Pulmonary artery endothelial cell (primary cell): ENCODE measurements at places on chromosomes 1 and 21.

- DNase-seq: no peak
Observed at GRCh38 chr1:51517361-51518032, 1.6 kb downstream of the EPS15 start.

DNA sequence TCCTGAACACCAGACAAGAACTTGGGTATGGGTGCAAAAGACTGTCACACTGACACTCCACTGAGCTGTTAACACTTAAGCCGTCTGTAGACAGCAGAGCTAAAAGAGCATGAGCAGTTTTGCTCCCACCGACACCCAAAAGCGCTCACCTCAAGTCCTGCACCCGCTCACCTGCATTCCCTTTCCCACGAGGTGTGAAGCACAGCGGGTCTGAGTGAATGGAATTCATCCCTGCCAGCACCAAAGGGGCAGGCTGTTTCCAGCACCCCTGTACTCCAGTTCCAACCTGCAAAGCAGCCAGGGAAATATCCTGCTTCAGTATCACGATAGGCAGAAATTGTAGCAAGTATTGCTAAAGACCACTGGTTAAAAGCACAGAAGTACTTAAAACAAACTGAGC, 28.8 kb downstream of the KRTAP21-3 start:
- no peak for DNase-seq

GRCh38 chr1:87435484-87435883, 106.8 kb downstream of the LMO4 start:
- DNase-seq: no peak

- no peak for DNase-seq
Observed at GRCh38 chr21:42650441-42651421, 2.7 kb upstream of the PDE9A start.

DNA sequence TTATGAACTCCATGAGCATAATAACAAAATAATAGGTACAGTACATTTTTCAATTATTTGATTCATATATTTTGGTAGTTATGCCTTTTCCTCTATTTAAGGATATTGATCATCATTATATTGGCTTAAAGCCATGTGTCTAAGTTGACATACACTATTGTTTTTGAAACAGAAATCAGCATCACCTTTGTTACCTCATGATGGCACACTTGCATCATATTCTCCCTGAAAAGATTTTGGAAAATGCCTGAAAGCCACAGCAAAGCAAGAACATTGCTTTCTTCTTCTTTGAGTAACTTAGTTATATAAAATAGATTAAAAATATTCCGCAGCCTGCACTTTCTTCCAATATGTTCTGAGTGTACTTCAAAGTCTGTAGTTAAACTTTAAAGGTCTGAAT, 33.3 kb downstream of the TMPRSS15 start:
- DNase-seq: no peak

GRCh38 chr1:31957701-31958674, 19.8 kb upstream of the PTP4A2 start:
- DNase-seq: no peak

DNA sequence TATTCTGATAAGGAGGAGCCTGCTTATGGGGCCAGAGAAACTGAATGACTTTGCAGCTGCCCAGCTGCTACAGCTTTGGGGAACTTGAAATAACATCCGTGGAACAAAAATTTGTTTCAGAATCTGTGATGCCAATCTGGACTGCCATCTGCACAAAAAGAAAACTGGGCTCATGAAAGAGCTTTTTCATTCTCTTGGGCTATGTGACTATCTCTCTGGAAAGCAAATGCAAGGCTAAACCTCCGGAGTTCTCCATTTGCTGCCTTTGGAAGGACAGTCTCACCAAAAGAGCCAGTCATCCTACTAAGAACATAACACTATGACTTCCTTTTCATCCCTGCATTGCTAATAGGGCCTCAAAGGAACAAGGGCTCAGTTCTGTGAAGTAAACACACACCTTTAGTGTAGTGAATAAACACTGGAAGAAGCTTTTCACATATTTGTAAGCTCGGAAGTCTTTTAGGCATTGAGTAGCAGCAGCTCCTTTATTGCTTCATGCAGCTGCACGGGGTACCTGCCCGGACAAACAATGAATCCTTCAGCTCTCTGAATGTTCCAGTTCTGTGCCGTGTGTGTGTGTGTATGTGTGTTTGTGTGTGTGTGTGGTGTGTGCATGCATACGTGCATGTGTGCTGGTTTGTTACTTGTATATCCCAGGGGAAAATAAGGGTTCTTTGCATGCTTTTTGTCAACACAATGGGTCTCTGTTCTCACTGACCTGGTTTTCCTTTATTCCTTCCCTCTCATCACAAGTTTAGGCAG, 255.5 kb upstream of the SGIP1 start:
- no peak for DNase-seq

DNA sequence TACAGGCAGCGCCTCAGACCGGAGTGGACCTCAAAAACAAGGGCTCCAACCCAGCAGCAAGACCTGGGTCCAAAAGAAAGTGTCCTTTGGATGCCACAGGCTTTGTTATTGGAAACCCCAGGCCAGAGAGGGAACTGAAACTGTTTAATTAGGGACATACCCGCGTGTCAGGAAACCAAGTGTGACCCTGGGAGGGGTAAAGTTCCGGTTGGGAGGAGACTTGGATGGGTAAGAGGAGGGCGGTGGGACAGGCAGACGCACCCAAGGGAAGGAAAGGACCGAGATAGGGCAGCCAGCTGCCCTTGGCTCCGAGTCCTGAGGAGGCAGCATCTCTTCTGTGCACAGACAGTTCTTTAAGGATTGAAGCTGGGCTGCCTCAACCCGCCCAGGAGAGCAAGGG, 71.4 kb downstream of the CDC7 start:
- no peak for DNase-seq

- DNase-seq: no peak
Observed at GRCh38 chr1:211559222-211560010, 19.5 kb downstream of the SLC30A1 start.

- no peak for DNase-seq
Observed at GRCh38 chr1:210081494-210081893, 143.5 kb downstream of the SYT14 start.

DNA sequence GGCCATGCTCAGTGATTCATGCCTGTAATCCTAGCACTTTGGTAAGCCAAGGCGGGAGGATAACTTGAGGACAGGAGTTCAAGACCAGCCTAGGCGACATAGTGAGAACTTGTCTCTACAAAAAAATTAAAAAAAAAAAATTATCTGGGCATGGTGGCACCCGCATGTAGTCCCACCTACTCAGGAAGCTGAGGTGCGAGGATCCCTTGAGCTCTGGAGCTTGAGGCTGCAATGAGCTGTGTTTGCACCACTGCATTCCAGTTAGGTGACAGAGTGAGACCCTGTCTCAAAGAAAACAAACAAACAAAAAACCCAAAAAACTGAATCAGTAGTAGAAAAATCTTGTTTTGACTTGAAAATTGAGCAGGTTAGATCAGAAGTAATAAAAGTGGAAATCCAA, 67.1 kb upstream of the IPO9 start:
- DNase-seq: no peak

DNA sequence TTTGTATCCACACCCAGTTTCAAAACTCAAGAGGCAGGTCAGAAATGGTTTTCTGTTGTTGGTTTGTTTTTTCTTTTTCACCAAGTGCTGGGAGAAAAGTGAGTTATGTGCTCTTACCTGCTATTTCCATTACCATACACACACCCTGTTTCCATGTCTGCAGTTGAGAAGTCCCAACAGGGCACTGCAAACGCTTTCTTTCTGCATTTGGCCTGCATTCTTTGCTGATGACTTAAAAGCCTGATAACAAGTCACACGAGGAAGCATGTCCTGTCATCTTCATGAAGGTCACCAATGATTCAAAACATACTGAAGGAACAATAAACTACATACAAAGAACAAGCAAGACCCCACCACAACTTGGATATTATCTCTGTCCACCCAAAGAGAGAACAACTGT, 24.8 kb upstream of the KCNE1 start:
- no peak for DNase-seq

DNA sequence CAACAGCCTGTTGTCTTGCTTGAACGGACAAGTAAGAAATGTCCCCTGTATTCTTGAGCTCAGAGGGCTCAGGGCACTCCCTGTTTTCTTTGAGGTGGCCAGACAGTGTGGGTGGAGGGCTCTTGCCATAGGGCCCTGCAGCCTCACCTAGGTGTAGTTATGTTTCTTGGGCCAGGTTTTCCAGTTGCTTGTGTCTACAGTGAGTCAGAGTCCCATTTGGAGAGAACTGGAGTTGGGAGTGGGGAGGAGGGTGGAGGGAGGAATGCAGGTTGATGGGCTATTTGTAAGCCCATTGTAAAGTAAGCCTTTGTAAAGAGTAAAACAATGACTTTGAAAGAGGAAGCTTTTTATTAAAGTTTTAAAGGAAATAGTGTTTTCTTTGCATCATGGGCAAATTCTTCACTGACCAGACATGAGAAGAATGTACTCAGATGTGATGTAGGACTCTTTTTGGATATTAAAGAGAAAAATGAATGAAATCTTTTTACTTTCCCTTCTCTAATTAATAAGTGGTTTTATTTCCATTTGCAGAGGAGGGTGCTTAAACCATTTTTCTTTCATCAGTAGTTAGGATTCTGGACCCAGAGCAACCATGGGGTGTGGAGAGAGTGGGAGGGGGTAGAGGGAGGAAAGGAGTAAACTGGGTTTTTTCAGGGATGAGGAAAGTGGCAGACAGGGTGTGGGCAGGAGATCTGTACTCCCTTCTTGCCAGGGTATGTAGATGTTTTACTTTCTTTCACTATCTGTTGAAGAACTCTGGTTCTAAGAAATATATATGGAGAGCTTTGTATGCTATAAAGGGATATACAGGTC, 45.1 kb upstream of the MACF1 start:
- DNase-seq: no peak

DNA sequence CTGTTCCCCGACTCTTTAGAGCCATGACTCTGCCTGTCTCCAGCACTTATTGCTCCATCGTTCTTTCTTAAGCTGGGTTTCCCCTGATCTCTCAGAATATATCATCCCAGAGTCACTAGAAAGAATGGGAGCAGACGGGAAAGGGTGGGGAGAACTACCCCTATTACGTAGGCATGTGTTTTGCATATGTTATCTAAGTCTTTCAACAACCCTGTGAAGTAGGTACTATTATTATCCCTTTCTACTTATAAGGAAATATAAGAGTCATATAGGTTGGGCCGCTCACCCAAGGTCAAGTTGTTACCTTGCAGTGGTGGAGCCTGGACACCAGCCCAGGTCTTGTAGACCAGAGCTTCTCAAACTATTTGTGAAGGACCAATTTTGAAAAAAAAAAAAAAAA, 38.7 kb downstream of the ELF3 start:
- DNase-seq: no peak
